ENCODE measurements at places on chromosomes 1 and 21.

- no peak for DNase-seq
Measured at GRCh38 chr1:106876384-106876783, 180.1 kb upstream of the PRMT6 start.

- DNase-seq = no peak
Measured at GRCh38 chr1:180609643-180610555, 21.9 kb upstream of the XPR1 start.

DNA sequence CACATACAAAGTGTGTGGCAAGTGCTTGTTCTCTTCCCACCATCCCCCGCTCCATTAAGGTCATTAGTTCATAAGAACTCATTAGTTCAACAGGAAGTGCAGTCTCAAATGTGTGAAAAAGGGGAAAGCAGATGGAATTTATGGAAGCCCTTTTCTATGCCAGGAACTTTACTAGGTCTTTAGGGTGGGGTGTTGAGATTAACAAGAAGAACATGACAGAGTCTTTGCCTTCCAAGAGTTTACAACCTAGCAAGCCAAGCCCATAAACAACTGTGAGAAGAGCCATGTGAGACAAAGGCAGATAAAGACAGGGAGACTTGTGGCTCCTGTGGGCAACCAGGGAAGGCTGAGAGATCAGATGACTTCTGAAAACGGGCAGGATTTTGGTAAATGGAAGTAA, 21.4 kb downstream of the PLEKHA6 start:
- no peak for DNase-seq

DNA sequence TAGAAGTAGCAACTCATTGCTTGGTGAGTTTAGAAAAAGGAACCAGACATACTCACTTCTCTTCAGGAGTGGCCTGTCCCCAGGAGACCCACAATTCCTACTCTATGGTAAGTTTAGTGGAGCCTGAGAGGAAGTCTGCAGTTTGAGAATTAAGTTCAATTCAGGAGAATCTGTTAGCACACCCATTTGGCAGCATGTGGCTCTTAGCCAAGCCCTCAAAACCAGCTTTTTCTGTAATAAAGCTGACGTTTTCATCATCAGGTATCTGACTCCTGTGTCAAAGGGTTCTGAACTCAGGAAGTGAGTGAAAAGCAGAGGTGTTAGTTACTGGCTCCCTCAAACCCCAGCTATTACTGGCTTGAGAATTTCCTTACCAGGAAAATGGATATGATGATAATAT, 20.4 kb upstream of the RGS16 start:
- no peak for DNase-seq

DNA sequence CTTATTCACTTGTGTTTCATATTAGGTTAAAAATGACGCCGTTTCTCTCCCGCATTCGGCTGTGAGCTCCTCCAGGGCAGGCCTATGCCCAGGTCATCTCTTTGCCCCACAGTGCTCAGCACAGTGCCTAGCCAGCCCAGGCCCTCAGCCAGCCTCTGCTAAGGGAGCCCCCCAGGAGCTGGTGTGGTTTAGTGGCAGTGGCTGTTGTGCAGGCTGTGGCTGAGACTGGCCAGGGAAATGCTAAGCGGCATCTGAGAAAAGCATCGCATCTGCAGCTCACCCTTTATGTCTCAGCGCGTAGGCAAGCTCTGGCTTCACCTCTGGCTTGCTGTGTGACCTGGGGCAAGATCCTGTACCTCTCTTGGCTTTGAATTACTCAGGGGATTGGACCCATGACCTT, 275.1 kb downstream of the TRABD2B start:
- DNase-seq = no peak

- DNase-seq = no peak
Measured at GRCh38 chr1:198657550-198658064, 18.8 kb downstream of the PTPRC start.
